ENCODE measurements at places on chromosomes 7 and 10.

- no peak for DNase-seq
Measured at GRCh38 chr7:35386816-35387706, 133.2 kb upstream of the TBX20 start.

DNA sequence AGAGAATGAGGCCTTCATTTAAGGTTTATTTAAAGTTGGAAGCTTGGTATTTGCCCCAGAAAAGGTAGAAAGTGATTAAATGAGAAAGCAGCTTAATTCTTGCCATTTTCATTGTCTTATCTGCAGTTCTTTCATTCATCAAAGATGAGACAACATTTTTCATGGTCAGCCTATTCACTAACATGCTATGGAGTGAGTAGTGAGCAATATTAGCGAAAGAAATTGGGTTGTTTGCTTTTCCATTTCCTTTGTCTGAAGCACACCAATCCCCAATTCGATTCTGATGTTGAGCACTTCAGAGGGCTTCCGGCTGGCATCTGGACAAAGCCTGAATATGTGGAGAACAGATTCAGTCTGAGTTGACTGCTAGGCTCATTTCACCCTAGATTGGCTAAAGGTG lies 317.2 kb downstream of the BBS9 start:
- DNase-seq, result no peak

GRCh38 chr10:97200616-97201015 lies 14.9 kb upstream of the SLIT1 start:
- no peak for DNase-seq

DNA sequence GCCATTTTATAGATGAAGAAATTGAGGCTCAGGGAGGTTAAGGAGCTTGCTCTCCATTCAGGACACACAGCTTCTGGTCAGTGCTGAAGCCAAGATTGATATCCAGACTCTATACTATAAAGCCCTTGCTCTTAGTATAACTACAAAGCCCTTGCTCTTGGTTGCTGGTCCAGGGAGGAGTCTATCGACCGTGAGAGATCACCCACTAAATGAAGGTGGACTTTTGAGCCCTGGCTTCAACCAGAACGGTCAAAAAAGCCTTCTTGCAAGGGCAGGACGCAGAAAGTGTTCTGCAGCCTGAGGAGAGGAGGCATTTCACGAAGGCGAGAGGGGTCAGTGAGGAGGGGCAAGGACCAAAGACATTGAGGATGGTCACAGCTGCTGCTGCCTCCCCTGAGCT lies 176.3 kb downstream of the CYP26A1 start:
- no peak for DNase-seq

DNA sequence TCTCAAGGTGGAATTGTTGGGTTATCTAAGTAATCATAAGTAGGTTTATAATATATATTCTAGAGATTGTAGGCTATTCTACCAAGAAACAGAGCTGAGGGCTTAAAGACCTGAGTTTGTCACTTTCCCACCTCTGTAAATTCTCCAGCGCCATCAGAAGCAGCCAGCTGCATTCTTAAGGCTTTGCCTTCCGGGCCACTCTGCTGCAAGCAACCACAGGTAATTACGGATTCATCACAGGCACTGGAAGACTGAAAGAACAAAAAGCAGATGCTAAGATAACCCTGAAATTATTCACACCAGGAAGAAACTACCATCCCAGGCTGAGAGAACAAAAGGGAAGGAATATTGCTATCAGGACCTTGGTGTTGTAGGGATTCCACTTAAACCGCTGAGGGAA lies 137.8 kb upstream of the JCAD start:
- DNase-seq, result no peak

DNA sequence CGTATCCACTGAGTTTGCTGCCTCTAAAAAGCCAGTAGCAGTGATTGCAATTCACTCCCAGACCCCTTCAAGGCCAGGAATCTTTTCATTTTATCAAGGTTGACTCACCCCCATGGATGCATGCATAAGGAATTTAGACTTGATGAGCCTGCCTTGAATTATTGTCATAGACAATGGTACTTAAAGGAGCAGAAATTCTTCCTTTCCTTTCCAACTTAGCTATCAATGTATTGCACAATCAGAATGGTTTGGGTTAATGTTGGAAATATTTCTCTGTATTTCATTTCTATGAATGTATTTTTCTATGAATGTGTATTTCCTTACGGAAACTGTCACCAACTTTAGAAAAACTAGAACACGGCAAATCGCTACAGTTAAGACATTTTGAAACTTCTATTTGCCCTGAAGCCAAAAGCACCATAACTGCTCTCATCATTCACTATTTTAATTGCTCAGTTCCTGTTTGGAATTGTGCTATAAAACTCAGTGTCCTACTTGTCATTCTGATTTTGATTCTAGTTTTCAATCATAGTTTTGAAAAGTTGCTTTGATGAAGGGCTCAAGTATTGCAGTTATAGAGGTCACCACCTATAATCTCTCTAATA lies 355.7 kb upstream of the AKR1E2 start:
- no peak for DNase-seq

- no peak for DNase-seq
Measured at GRCh38 chr7:52838981-52839411, 196.4 kb upstream of the POM121L12 start.

DNA sequence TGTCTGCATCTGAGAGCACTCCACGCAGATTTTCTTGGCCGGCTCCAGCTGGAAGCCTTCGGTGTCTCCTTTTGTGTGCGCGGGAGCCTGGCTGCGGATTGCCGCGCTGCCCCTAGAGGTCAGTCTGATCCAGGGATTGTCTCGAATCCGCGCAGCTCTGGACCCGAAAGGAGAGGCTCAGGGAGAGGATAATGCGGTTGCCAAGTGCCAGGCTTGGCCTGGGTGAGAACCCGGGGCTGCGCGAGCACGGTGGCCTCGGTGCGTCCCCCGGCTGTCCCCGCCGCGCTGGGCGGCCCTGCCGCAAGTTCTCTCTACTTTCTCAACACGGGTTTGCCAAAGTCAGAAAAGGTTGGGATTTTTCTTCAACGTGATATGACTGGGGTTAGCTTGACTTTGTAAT lies 140.9 kb downstream of the ADCYAP1R1 start:
- peak; percentile 88 for DNase-seq

DNA sequence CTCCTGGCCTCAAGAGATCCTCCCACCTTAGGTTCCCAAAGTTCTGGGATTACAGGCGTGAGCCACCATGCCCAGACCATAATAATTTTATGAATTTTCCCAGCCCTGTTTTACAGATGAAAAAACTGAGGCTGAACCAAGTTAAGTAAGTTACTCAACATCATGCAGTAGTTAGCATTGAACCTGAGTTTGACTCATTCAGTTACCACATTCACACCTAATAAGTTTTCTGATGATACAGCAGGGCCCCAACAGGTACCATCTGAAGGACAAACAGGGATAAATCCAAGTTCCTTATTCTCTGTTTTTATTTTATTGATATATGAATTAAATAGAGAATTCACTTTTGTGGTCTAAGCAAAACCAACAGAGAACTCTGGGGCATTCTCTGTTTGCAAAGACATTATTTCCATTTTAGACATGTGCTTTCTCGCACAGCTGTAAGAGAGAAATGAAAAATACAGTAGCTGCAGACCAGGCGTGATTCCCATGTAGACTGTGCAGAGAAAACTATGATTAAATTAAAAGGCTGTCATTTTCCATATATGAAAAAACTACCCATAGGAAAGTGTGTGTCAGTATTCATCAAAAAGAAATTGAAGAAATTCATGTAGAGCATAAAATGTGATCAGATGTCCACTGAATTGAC lies 26.6 kb downstream of the APBB1IP start:
- DNase-seq, result no peak

GRCh38 chr10:867807-868206 lies 63.7 kb downstream of the LARP4B start:
- no peak for DNase-seq

GRCh38 chr10:117499248-117500105 lies 43.1 kb upstream of the EMX2 start:
- no peak for DNase-seq

GRCh38 chr10:116260599-116260998 lies 12.4 kb downstream of the GFRA1 start:
- DNase-seq, result no peak

GRCh38 chr10:79148452-79149344 lies 79.9 kb downstream of the ZMIZ1 start:
- no peak for DNase-seq

- DNase-seq, result no peak
Measured at GRCh38 chr10:104640339-104641186, 527 bp upstream of the SORCS3 start.

DNA sequence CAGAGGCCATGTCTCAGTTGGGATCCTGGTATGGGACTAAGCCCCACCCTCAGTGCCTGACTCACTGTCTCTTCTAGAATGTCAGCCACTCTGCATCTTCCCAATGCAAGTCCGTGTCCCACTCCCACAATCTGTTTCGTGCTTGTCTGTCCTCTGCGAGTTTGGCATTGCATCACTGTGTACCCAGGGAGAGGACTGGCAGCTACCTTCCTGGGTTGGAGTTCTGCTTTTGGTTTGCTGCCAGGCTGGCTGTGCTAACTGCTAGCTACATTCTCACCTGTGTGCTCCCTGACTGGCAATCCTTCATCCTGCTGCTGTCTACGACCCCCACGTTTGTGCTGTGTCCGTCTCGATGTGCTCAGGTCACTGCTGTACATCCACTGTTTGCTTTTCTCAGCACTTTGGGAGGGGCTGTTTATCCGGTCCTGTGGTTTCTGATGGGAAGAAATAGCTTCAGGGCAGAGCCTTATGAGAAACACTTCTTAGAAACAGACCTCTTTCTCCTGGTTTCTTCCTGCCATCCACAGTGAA lies 56.0 kb upstream of the GLI3 start:
- DNase-seq, result no peak

DNA sequence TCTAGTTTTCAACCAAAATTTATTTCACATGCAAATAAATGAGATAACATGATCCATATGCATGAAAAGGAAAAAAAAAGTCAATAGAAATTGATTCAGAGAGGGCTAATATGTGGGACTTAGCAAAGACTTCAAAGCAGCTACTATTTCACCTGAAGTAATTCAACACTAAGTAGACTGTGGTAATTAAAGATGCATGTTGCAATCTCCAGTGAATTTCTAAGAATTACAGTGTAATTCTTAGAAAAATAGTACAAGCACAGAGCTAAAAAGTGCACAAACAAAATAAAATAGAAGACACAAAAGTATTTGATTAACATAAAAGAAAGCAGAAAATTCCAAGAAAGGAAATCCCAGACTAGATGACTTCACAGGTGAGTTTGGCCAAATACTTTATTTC lies 25.7 kb downstream of the GPR22 start:
- no peak for DNase-seq

DNA sequence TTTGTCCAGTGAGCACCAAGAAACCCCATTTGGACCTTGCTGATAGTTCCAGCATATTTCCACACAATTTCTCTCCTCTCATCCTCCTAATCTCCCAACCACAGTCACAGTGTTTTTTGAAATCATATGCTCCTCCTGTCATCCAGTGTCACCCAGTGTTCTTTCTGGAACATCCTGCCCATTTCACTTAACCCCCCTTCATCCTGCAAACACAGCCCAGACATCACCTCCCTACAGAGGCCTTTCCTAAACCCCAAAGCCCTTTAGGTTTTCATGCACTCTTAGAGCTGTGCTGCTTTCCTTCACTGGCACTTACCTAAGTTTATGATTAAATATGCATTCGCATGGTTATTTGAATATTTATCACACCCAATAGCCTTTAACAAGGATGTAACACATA lies 1158.0 kb upstream of the C7orf33 start:
- DNase-seq, result no peak

- peak; percentile 45 for DNase-seq
Measured at GRCh38 chr10:33041783-33042437, 83.9 kb upstream of the ITGB1 start.

- DNase-seq, result no peak
Measured at GRCh38 chr10:81866753-81867152, 8.2 kb upstream of the NRG3 start.

DNA sequence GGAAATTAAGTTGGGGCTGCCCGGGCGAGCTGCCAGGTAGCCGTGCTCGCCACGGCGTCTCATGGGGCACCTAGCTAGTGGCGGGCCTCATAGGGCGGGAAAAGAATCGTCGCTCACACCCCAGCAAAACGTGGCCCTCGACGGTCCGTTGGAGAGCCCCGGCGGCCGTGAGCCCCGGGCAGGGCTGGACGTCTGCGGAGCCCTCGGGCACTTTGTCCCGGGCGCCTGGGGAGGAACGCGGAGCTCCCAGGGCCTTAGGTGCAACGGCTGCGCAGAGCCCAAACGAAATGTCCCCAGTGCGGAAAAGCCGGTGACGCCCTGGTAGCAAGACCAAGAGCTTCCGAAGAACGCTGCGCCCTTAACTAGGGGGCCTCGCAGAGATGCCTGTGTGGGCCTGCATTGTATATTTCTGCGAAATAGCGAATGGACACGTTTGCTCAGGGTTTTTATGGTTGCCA lies 866 bp upstream of the SFMBT2 start:
- no peak for DNase-seq

DNA sequence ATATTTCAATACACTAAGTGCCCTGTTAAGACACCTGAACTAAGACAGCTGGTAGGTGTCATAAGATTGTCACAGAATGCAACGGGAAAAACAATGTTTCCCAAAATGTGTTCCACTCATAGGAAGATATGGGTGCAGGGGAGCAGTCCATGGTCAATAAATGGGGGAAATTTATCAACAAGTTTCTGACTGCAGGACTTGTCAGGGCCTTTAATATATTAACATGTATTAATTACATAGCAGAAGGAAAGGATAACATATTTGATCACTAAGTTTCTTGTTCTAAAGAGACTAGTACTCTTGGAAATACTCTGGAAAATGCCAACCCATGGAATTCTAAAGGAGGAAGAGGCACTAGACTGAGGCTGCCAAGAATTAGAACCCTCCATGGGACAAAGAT lies 6.7 kb downstream of the RBP3 start:
- no peak for DNase-seq

DNA sequence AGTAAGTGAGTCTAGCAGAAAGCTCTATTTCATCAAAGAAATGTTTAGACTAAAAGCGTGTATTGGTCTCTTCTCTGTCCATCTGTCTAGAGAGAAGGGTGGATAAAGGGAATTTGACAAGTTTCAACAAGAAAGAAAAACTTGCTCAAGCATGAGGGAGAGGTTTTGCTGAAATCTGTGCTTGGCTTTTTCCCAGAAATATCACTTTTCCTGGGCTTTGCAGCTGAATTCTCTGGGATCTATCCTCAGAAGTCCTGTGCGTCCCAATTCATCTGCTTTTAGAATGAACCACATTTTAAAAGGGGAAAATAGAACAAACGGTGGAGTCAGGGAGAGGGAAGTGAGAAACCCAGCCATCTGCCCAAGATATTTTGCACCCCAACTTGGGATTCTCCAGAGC lies 59.6 kb upstream of the CELF2 start:
- no peak for DNase-seq

- no peak for DNase-seq
Measured at GRCh38 chr7:318476-318875, 28.5 kb downstream of the FOXL3 start.

GRCh38 chr7:106590209-106590816 lies 70.6 kb downstream of the CCDC71L start:
- DNase-seq, result no peak

GRCh38 chr10:23694446-23694920 lies 255.6 kb downstream of the OTUD1 start:
- DNase-seq, result no peak

All from NCI-H2081 (cell line).